Activated T-helper 1 cell treated with anti-CD3 and anti-CD28 coated beads, Interleukin-2, amount 50 U/mL, for 16 hours (primary cell): ENCODE measurements at places on chromosomes 7 and 10.
A peak's percentile ranks its signal among the peaks of the same experiment; 100 is the strongest.

GRCh38 chr7:26865094-26865388 lies 651 bp upstream of the SKAP2 start:
- DNase-seq: no peak

GRCh38 chr7:129851174-129851573 lies 101.6 kb downstream of the UBE2H start:
- DNase-seq: no peak

- no peak for DNase-seq
Measured at GRCh38 chr10:103701380-103702222, 153.8 kb downstream of the SH3PXD2A start.

DNA sequence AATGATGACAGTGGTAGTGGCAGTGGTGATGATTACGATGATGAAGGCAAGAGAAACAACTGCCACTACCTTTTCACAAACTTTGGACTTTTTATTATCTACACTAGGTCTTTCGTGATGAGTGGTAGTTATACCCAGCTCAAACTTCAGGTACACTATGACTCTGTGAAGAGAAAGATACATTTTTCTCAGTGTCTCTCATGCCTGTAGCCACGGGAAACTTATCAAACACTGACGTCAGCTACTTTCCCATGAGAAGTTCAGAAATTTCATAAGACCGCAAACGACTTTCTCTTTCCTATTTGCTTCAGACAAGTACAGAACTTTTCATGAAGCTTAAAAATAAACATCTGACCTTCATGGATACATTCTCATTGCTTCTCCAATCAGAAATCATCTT lies 57.0 kb downstream of the CALD1 start:
- no peak for DNase-seq

- DNase-seq: no peak
Measured at GRCh38 chr10:34181553-34182300, 633.4 kb downstream of the PARD3 start.

- DNase-seq: no peak
Measured at GRCh38 chr7:115217373-115217772, 295.5 kb downstream of the MDFIC start.

DNA sequence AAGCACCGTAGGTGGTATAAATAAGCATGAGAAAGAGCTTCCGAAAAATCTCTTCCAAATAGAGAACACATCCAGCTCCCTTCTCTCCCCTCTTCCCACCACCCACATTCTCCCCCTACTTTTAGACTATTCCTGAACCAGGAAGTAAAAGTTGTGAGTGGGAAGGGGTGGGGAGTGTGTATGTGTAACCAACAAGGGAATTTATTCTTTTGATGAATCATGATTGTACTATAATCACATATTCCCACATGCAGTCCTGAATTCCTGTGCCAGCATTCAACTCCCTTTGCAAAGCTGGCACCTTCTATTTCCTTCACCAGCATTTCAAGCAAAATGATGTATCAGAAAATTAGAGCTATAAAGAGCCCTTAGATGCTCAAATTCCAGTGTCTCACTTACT lies 230.6 kb upstream of the CHRM2 start:
- no peak for DNase-seq

- DNase-seq: no peak
Measured at GRCh38 chr7:155202106-155202871, 95.4 kb upstream of the INSIG1 start.

GRCh38 chr7:40986351-40986873 lies 716.5 kb downstream of the INHBA start:
- no peak for DNase-seq

GRCh38 chr7:54292171-54292925 lies 249.8 kb upstream of the VSTM2A start:
- no peak for DNase-seq

DNA sequence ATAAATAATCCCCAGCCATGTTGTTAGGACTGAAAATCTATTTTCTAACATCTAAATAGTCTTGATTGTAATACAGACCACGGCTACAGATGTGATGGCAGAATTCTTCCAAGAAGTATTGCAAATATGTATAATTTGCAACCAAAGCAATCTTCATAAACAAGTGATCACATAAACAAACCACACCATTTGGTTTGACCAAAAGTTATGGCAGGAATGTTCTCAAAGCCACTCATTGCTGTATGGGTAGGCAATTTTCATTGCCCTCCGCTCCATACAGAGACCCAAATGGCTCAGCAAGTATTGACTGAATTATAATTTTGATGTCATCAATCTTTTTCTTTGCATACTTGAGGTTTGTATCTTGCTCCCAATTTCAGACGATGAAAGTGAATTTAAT lies 19.0 kb upstream of the RHOBTB1 start:
- no peak for DNase-seq

DNA sequence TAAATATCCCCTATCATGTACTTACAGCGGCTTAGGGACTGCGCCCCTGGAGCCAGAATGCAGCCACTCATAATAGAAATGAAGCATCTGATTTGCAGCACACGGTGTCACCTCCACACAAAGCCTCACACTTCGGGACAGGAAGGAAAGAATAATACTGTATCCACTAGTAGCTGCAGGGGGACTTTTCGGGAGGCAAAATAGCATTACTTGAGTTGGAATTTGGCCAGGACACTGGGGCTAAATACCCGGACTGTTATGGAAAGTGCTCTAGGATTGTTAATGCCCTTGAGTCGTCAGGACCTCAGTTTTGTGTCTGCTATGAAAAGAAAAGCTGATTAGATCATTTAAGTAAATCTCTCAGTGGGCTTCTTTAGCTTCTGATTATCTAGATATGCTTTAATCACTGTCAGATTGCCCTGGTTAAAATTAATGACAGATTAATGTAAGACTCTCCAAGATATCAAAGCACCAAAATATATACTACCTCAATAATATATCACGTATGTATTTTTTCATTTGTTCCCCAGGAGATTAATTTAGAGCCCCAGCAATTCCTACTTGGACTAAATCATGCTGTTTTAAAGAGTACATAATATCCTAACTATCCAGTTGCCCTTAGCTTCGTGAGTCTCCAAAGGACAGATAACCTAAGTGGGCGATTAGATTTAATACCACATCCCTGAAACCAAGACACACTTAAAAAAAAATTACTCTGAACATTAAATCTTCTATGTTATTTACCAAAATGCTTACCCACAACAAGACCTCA lies 173.0 kb upstream of the NEBL start:
- no peak for DNase-seq

GRCh38 chr10:44439239-44439957 lies 54.5 kb upstream of the CXCL12 start:
- no peak for DNase-seq

DNA sequence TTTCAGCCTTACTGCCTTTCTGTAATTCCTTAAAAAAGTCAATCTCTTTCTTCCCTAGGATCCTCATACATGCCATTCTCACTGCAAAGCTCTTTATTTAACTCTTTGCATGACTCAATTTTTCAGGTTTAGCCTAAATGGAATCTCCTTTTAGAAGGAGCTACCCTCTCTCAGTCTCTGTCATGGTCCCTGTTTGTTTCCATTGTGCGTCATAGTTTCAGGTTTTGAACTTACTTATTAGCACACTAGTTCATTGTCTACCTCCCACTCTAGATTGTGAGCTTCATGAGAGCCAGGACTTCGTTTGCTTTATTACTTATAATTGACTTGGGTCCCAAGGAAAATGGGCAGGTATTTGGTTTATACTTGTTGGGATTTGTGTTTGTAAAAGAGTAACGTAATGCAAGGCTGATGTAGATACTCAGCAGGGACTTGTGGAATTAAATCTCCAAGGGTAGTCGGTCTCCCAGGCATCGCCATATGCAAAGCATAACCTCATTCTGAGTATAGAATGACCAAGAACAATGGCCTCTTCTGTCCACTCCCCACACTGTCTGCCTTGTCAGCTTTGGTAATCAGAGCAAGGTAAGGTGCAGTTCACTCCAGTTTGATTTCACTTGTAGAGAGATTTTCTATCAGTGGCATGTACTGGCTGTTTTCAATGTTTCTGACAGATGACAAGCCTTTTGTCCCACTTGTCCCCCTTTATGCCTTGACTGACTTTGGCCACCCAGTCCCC lies 252.0 kb downstream of the SORCS3 start:
- no peak for DNase-seq

GRCh38 chr7:6260291-6261187 lies 11.9 kb downstream of the CYTH3 start:
- no peak for DNase-seq

- DNase-seq: no peak
Measured at GRCh38 chr7:98418636-98419315, 17.9 kb upstream of the BAIAP2L1 start.

- DNase-seq: no peak
Measured at GRCh38 chr10:32065856-32066255, 9.6 kb upstream of the KIF5B start.

DNA sequence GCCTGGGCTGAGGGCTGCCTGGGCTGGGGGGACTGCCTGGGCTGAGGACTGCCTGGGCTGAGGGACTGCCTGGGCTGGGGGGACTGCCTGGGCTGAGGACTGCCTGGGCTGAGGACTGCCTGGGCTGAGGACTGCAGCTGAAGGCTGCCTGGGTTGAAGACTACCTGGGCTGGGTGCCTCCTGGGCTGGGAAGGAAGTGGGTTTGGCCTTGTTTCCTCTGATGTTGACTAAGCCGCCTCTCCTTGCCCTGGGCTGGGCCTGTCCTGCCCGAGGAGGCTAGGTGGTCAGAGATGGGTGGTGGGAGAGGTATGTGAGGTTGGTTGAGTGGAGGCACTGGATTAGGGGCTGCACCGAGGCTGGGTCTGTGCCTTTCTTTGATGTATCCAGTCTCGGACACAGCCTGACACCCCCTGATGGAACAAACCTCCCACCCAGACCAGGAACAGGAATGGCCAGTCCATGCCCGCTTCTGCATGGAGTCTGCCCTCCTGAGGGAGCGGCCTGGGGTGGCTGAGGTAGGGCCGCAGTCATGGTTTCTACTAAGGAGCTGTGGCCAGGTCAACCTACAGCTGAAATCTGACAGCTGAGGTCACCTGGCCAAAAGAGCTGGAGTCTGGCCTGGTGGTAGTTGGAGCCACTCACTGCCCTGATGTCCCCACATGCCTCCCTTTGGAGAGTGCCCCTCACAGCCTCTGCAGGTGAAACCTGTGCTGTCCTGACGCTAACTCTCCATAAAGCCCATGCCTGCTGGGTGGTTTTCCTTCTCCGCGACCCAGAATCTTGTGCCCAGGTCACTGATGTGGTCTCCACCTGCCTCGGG lies 22.3 kb downstream of the SCART1 start:
- DNase-seq: no peak

DNA sequence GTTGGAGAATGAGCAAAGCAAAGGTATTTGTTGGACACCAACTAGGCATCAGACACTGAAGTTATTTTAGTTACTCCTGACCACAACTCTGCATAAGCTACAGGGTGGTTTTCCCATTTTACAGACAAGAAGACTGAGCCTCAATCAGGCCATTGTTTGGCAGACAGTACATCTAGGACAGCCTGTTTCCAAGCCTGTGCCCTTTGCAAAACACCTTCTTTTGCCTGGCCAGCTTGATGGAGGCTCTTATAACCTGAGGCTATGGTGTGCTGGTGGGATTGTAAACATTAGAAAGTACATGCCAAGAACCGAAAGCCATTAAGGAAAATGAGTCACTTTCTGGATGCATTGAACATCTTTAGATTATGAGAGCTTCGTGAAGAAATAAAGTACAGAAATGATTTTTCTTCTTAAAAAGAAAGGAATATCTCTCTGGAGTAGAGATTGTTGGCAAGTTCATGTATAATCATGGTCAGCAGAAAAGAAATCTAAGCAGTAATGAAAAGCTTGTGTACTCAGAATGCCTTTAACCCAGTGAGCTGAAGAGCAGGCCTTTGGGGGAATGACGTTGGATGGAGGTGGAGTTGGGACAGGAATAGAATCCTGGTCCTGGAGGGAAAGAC lies 140.6 kb downstream of the KIAA1217 start:
- no peak for DNase-seq

DNA sequence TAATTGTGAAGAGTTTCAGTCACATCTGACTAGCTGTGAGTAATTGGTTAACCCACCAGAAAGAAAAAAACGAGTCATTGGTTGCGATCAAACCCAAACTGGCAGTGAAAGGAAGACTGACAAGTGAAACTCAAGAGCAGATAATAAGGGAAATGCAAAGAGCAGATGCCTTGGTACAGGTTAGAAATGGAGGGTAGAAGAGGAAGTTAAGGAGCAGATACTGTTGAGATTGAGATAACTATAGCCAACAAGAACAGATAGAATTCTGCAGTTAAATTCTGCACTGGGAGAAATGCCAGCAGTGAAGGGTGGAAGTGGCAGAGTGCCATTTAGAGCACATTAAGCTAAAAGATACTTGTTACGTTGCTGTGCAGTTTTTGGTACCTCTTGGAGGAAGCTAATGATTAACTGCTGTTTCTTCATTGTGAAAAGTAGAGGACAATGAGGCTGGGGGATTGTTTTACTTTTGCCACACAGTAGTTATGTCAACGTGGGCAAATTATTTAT lies 65.8 kb downstream of the CDK13 start:
- no peak for DNase-seq

GRCh38 chr10:84188815-84189214 lies 5.5 kb upstream of the CDHR1 start:
- no peak for DNase-seq

DNA sequence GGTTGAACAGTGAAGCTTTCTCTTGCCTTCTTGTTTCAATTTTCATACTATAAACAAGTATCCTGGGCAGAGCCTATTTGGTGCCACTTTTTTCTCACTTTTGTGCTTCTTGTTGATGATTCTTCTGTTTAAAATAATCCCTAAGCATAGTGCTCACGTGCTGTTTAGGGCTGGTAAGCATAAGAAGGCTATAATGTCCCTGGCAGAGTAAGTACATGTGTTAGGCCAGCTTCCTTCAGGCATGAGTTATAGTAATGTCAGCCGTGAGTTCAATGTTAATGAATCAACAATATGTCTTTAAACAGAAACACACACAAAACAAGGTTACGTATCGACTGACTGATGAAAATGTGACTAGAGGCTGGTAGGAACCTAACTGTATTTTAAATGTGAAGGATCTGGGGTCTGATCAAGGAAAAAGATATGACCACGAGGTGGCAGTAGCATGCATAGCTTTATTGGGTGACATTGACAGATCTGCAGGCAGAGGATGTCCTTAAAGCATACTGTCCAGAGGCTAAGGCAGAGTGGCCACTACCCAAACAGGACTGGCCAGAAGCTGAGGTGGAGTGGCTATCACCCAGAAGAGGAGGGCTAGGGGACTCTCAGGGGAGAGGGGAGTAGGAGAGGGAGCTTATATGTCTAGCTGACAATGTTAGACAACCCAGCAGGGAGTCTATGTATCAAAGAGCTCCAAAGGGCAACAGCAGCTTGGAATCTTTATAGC lies 113.7 kb downstream of the BRAF start:
- DNase-seq: peak; percentile 12

GRCh38 chr10:21308018-21308417 lies 217.5 kb downstream of the SKIDA1 start:
- DNase-seq: no peak
